Esophagus squamous epithelium (tissue), 5 donors: ENCODE measurements at places on chromosomes 11 and 22.

- no peak for DNase-seq
Measured at GRCh38 chr11:11635443-11635842, 13.6 kb upstream of the GALNT18 start.

- DNase-seq = no peak
Measured at GRCh38 chr11:12182676-12183541, 72.5 kb downstream of the MICAL2 start.

DNA sequence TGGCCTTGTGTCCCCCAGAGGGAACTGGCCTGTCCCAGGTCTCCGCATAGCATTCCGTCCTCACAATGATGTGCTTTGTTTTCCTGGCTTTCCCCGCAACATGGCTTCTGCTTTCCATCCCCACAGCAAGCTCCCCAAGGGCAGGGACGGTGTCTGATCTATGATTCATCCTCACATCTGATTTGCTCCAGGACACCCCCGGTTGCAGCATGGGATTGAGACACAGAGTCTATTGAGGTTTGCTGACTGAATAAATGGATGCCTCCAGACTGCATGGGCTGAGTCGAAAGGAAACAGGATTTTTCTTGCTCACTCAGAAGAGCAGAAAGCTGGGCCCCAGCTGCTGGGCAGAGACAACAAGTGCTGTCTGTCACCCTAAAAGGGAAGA is 40.2 kb downstream of the LMO1 start:
- DNase-seq = no peak

GRCh38 chr22:17724678-17725499 is 49.4 kb downstream of the BID start:
- DNase-seq = no peak

GRCh38 chr11:56783448-56784041 is 35.0 kb upstream of the OR9G4 start:
- DNase-seq = no peak

DNA sequence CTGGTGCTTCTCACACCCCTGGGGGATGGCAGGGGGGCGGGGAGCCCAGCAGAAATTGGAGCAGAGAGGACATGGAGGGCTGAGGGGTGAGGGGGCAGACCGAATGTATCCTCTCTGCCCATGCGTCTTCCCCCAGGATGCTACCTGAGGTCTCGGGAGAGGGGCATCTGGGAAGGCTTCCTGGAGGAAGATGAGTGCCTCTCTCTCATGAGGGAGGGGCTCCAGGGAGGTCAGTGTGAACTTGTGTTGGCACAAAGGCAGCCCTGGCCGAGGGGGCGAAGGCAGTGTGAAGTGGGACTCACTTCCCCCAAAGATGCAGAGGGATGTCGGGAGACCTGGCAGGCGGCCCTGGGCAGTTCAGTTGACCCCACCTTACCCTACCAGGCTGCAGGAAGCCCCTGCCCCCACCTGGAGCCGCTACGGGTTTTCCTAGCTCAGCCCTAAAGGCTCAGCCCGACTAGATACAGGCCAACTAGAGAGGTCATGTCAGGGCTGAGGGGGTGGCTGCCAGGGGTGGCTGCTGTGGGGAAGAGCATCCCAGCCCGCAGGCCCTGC is 10.4 kb downstream of the ASCL2 start:
- DNase-seq = no peak

DNA sequence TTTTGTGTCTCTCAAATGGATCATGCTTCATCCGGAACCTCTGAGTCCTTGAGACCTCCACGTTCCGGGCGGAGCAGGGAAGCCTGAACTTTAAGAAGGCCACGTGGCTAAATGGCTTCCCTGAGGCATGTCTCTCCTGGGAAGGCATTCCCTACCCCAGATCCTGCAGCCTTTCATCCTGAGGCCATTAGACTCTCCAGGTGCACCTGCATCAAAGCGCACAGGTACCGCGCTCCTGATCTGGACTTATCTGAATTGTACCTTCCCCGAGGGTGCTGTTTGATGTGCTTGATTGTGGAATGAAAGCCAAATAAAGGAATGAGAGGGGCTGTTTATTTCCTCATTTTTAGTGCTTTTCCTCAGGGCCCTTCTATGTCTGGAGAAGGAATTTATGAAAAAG is 22.5 kb downstream of the C22orf31 start:
- DNase-seq = no peak

- DNase-seq = no peak
Measured at GRCh38 chr11:65814986-65815565, 18.7 kb upstream of the SNX32 start.

DNA sequence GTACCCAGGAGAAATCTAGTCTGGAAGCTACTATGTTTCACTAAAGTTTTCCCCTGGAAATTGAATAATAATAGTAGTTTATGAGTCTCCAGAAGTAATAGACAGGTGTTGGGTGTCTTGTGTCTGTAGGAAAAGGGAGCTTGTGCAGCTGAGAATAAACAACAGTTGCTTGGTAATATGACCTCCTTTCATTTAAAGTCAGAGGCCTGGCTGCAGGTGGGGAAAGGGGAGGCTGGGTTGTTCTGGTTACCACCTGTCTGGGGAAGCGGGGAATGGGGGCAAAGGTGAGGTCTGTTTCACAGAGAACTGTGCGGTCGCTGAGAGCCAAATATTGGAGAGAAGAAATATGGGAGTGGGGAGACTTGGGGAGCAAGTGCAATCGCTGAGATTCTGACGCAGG is 3.3 kb upstream of the GRAMD1B start:
- DNase-seq = no peak

DNA sequence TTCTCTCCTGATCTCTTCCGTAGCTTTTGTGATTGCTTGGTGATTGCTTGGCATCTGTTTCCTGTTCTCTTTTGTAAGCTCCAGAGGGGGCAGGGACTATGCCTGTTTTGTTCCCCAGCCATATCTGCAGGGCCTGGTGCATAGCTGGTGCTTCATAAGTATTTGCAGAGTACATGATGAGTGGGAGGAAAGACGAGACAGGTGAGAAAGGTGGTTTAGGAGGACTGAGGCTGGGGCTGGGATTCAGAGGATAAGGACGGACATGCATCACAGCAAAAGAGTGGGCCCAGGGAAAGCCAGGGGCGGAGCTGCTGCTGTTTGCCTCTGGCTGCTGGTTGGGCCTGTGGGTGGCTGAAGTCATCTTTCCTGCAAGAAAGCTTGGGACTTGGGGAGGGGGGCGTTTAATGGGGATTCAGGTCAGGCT is 62.4 kb downstream of the DSCAML1 start:
- no peak for DNase-seq

DNA sequence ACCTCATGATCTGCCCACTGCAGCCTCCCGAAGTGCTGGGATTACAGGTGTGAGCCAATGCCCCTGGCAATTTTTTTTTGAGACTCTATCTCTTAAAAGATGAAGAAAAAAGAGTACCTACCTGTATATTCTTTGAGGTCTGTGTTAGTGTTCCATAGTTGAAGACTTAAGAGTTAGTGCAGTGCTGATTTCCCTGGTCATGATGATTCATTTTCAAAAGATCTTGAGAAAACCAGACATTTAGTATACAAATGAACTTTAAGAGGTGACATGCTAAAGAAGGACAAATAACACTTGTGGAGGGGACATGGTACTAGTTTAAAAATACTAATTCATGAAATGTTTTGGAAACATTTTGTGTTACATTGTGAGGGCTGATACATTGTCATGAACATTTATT is 17.7 kb downstream of the CBL start:
- DNase-seq = no peak

DNA sequence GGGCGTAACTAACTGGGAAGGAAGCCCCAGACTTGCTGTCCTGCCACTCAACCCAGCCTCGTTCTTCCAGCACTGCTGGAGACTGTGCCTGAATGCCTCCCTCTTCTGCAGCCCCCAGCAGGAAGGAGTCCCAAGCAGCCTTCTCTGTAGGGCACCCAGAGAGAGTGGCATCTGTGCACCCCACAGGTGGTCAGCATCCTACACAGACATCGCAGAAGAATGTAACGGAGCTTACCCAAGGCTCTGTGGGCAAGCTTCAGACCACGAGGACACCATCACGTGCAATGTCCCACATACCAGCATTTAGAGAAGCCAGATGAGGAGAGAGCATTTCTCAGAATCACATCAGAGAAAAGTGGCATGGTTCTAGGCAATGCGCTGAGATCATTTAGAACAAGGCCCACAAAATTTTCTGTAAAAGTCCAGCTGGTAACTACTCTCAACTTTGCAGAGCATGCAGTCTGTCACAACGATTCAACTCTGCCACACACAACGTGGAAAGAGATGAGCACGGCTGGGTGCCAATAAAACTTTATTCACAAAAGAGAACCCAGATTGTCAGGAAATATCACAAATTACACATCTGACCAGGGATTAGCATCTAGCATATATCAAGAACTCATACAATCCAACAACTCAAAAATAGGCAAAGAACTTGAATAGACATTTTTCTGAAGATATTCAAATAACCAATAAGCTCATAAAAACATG is 33.4 kb downstream of the SHANK2 start:
- no peak for DNase-seq

DNA sequence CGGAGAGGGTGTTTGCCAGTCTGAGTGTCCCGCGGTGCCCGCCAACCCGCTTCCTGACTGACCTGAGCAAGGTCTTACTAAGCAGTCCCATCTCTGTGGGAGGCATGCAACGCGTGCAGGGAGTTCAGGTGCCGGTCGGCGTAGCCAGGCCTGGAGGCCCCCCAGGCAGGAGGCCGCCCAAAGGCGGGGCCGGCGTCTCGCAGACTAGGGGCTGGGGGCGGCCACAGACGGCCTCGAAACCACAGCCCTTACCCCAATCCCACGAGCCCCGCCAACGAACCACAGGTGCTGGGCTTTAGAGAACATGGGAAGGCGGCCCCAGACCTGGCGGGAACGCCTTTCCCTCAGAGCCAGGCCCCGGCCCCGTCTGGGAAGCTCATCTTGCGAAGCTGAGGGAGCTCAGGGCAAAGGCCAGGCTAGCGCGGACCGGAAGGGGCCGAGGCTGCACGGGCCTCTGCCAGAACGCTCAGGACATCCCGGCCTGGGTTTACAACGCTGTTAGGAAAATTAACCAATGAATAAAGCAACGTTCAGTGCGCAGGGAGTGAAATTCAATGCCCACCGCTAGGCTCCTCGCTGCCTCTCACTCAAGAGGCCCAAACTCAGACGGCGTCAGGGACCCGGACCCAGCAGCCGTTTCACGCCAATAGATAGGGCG is 2.1 kb upstream of the MTFP1 start:
- no peak for DNase-seq

DNA sequence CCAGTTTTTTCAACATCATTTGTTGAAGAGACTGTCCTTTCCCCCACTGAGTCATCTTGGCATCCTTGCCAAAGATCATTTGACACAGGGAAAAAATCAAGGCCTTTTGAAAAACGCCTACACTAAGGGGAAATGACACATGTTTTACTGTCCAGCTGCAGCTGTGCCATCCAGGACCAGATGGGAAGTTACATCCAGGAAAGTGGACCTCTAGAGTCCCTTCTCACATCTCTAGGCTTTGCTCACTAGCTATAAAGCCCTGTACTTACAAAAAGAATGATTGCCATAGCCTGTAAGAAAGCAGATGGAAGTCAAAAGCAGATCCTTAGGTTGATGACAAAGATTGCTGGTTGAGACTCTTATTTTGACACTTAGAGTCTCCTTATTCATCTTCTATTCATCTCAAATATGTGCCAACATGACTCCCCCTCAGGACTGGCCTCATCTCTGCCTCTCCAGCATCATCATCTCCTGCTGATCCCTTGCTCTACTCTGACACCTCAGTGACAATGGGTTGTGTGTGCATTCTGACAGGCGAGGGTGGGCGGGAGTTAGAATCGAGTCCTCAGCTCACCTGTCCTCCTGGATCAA is 22.8 kb downstream of the OSBP2 start:
- DNase-seq = no peak

- no peak for DNase-seq
Measured at GRCh38 chr11:112343368-112344039, 82.8 kb upstream of the PLET1 start.

DNA sequence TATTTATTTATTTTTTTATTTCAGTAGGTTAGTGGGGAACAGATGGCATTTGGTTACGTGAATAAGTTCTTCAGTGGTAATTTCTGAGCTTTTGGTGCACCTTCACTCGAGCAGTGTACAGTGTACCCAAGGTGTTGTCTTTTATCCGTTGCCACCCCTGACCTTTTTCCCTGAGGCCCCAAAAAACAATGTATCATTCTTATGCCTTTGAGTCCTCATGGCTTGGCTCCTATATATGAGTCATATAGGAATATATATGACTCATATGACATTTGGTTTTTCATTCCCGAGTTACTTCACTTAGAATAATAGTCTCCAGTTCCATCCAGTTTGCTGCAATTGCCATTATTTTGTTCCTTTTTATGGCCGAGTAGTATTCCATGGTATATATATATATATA is 763.9 kb downstream of the NTM start:
- no peak for DNase-seq

GRCh38 chr11:55726715-55727324 is 46.4 kb upstream of the OR5D13 start:
- DNase-seq = no peak

DNA sequence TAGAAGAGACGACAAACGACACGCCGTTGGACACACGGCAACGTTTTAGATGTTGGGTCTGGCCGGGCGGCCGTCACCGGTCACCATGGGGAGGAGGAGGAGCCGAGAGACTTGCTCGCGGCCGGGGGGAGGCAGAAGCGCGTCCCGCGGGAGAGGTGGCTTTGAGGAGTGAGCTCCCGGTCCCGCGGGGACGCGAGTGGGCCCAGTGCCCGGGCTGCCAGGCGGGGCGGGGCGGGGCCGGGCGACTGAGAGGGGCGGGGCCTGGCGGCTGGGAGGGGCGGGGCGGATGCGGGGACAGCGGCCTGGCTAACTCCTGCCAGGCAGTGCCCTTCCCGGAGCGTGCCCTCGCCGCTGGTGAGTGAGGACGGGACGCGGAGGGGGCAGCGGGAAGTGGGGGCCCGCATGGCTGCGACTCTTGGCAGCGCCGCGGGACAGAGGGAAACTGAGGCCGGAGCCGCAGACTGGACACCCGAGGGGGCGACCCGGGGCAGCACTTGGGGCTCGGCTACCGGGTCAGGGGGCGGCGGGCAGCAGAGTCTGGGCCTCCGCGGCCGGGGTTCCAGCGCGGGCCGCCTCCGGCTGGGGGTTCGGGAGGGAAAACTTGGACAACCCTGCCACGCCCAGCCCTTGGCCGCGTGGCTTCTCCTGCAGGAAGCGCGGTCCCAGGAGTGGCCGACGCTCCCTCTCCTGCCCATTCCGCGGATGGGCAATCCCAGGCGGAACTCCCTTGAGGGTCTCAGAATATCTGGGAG is at the start of gene TSPO:
TSPO (plus strand) TSS at position 309 of the 752 bp plus-strand sequence. CDS start 7,680 bp downstream, outside the sequence.
- DNase-seq = no peak

- DNase-seq = no peak
Measured at GRCh38 chr11:65060913-65061408, 2.6 kb upstream of the NAALADL1 start.
